ENCODE measurements at places on chromosomes 13 and 19. TPM values are rescaled to one million over a fixed set of nuclear protein-coding genes. Genes with fewer than 3 reads are reported as not detected.

The SERTM1 gene
- total RNA-seq: not detected

GRCh38 chr13:75762076-75762937, 126.2 kb downstream of the LMO7 start:
- H3K4me1 ChIP-seq: peaks cover 29% of the 10 kb centered on the region
- no peak for DNase-seq
- no peaks in the 10 kb centered on the region for H3K36me3 ChIP-seq
- peak overlapping the region; percentile 60 for H3K4me3 ChIP-seq

DNA sequence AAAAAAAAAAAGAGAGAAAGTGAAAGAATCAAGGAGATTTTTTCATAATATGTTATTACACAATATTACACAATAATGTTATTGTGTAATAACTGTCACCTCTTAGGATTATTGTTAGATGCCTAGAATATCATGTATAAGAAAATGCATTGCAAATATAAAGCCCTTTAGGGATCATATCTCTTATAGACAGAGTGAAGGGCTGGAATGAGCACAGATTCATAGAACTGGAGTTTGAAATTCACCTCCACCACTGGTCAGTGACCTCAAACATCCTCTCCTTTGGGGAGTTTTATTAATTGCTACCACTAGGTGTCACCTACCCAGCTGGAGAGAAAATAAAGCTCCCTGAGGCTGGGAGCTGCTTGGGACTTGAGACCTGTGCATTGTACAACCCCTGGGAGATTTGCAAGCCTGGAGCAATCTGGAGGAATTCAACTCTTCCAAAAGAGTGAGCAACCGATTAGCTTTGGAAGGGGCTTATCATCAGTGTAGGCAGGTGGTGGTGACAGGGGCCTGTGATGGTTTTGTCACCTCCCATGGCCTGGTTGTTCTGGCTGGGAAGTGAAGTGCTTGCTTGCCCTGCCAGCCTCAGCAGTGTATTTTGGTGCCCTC, 30.3 kb upstream of the FRY start:
- H3K27me3 ChIP-seq: no peaks in the 10 kb centered on the region
- H3K27ac ChIP-seq: no peak overlapping the region
- H3K36me3 ChIP-seq: no peaks in the 10 kb centered on the region
- peaks cover 4% of the 10 kb centered on the region for H3K4me1 ChIP-seq
- no peak for DNase-seq

DNA sequence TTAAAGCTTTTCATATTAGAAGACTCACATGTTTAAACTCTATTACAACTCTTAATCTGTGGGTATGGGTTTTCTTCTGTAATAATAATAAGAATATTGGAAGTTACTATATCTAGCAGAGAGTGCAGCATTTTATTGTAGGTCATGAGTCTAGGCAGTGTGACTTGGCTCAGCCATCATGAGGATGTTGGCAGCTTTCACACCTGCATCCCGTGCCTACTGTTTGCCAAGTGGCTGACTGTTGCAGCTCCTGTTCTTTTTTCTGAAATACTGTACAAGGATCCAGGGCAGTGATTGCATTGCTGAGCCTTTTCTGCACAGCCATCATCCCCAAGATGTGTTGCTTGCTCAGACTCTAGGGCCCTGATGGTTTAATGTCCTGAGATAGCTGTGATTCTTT, 47.4 kb downstream of the MTUS2 start:
- H3K27me3 ChIP-seq: no peaks in the 10 kb centered on the region
- H3K4me1 ChIP-seq: no peaks in the 10 kb centered on the region
- no peak overlapping the region for H3K4me3 ChIP-seq
- DNase-seq: no peak
- no peaks in the 10 kb centered on the region for H3K36me3 ChIP-seq
- no peak overlapping the region for H3K27ac ChIP-seq

- H3K27ac ChIP-seq: no peak overlapping the region
- no peaks in the 10 kb centered on the region for H3K27me3 ChIP-seq
- H3K4me1 ChIP-seq: no peaks in the 10 kb centered on the region
- DNase-seq: no peak
- no peaks in the 10 kb centered on the region for H3K36me3 ChIP-seq
These were observed 7.5 kb upstream of the BAX start for GRCh38 chr19:48947258-48947542.

GRCh38 chr13:28044608-28045007, 55.8 kb downstream of the FLT3 start:
- H3K27me3 ChIP-seq: no peaks in the 10 kb centered on the region
- no peak for DNase-seq
- H3K4me3 ChIP-seq: no peak overlapping the region

DNA sequence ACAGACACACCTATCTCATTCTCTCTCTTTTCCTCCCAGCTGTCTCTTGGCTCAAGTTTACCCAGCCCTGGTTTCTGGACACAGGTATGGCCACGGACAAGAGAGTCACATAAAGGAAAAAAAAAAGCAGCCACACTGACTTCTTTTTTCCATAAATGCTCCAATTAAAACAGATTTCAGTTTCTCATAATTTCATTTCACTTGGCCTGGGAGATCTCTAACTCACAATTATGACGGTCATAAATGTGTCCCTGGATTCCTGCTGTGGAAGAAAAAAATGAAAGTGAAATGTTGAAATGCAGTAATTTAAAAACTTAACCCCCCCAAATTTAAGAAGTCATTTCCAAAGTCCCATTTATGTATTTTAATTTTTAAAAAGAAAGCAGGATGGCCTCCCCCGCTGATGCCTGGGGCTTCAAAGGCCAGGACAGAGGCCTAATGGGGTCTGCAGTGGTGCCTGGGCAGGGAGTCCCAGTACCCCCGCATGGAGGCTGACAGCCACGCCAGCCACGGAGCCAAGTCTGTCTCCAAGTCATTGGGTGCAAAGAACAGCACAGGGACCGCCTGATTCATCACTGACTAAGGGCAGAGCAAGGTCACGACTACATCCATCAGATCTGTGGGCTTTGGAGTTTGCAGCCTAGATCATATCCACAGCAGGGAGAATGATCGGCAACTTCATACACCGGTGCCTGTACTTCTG, 79.7 kb downstream of the TSHZ3 start:
- no peaks in the 10 kb centered on the region for H3K4me1 ChIP-seq
- H3K27me3 ChIP-seq: no peaks in the 10 kb centered on the region
- H3K36me3 ChIP-seq: no peaks in the 10 kb centered on the region
- no peak overlapping the region for H3K4me3 ChIP-seq
- no peak for DNase-seq

DNA sequence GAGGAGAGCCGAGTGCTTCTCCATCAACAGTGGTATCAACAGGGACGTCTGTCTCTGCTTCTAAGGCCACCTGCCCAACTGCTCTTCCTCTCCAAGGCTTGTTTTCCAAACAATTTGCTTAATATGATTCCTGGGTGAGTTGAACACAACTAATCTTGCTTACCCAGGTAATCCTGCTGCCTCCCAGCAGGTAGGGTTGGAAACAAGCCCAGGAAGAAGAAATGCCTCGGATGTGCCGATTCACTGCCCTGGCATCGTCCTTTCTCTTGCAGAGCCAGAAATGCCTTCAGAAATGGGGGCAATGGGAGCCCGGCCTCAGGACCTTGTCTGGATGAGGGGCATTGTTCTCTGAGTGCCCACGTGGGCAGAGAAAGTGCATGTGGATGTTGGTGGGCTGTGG, 51.9 kb upstream of the C1QTNF9B start:
- no peaks in the 10 kb centered on the region for H3K27me3 ChIP-seq
- H3K4me1 ChIP-seq: no peaks in the 10 kb centered on the region
- no peak overlapping the region for H3K4me3 ChIP-seq
- H3K36me3 ChIP-seq: no peaks in the 10 kb centered on the region
- H3K27ac ChIP-seq: no peak overlapping the region

GRCh38 chr13:109545931-109546330, 240.5 kb downstream of the IRS2 start:
- H3K27ac ChIP-seq: no peak overlapping the region
- H3K27me3 ChIP-seq: no peaks in the 10 kb centered on the region
- H3K36me3 ChIP-seq: no peaks in the 10 kb centered on the region
- H3K4me1 ChIP-seq: no peaks in the 10 kb centered on the region
- no peak overlapping the region for H3K4me3 ChIP-seq
